ENCODE measurements at places on chromosomes 7 and 10.

- peak; percentile 48 for DNase-seq
Measured at GRCh38 chr10:15068802-15069201, 19.8 kb downstream of the ACBD7 start.

GRCh38 chr10:22681783-22682183 lies 32.6 kb downstream of the PIP4K2A start:
- peak; percentile 74 for DNase-seq

DNA sequence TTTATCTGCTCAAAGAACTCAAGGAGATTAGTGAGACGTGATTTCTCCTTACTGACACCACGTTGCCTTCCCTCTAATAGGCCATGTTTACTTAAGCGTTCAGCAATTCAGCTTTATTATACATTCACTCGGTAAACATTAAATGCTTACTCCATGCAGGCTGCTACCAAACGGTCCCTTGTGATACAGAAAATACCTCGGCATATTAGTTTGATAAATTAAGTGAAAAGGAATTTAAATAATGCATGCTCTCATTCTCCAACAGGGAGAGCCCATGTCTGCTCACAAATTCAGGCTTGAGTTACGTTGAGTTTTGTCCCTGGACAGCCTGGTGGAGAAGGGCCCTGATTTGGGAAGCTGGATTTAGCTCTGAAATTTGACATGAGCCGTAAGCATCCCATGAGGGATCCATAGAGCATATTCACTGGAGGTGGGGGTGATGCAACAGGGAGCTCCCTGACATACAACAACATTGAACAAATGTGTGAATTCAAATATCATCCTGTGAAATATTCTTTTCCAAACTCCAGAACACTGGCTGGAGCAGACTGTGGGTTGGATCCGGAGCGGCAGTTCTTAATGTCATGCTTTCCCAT lies 86.3 kb downstream of the TBXAS1 start:
- no peak for DNase-seq

DNA sequence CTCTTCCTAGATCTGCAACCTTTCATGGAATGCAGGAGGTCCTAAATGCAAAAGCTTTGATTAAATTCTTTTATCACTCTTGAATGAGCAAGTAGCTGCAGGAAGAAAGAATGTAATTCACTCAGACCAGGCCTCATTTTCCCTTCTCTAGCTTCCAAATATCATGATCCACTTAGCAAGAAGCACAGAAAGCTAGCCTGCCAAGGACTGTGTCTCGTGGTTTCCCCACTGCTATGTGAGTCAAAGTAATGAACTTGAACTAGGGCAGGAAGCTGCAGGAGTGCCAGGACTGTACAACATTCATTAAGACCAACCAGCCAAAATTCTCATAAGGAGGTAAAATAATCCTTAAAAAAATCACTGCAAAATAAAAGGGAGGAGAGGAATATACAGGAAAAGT lies 379.2 kb downstream of the CALN1 start:
- no peak for DNase-seq

- DNase-seq = peak; percentile 61
Measured at GRCh38 chr7:28688651-28689050, 269.5 kb downstream of the TRIL start.

DNA sequence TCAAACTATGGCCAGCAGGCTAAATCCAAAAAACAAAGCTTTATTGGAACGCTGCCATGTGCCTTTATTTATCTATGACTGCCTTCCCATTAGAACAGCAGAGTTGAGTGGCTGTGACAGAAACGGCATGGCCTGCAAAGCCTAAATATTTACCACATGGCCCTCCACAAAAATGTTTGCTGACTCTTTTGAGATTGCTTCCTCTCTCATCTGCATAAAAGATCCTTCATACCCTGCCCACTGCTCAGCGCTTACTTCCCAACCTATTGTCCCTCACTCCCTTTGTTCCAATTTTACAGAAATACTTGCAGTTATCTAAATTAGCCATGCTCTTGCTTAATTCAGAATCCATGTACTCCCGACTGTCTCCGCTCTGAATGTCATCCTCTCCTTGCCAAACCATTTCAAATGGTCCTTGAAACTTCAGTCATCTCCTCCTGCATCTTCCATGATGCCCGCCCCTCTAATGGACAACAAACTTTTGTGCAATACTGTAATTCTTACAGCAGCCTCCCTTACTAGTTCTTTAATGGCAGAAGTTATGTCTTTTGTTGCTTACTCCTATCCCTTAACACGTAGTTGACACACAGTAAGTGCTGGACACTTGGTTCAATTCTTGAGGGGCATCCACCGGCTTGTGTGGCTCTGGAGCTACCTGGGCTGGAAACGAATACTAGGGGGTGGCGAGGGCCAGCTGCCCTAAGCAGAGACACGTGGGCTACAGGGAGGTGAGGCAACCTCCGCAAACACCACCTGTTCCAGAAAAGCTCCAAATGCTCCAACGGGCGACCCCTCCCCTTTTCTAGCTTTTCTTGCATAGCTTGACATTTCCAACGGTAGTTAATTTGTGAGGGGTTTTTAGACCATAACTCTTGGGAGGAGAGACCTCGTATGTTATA lies 832 bp downstream of the XRCC2 start:
- DNase-seq = no peak

- DNase-seq = peak; percentile 81
Measured at GRCh38 chr7:17090751-17091150, 207.7 kb upstream of the AHR start.

DNA sequence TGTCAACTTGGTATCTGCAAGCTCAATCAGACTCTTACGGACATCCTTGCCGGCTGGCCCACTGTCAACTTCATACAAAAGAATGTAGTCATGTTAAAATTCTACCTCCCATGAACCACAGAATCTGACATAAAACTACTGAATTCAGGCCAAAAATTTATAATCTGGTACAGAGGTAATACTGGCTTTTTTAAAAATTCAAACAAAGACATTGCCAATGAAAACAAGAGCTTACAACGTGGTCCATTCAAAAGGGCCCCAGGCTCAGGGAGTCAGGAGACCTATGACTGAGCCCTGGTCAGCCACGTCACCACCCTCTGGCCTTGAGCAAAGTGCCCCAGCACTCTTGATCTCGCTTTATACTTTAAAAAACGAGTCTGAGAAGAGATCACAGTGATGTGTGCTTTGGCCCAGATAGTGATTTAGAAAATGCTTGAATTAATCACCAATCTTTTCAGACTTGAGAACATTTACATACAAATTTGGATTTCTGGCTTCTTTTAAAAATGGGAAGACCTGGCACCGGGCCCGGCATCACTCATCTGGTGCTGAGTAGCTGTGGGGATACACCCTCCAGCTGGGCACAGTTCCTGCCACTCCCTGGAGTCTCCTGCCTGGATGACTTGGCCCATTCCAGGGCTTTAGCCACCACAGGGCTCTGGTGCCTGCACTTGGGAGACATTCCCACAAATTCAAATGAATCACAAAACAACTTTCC lies 94.1 kb downstream of the PIP4K2A start:
- DNase-seq = peak; percentile 93

- no peak for DNase-seq
Measured at GRCh38 chr7:83149466-83149865, 13.2 kb downstream of the PCLO start.

- no peak for DNase-seq
Measured at GRCh38 chr10:103658049-103658577, 164.6 kb downstream of the NEURL1 start.

DNA sequence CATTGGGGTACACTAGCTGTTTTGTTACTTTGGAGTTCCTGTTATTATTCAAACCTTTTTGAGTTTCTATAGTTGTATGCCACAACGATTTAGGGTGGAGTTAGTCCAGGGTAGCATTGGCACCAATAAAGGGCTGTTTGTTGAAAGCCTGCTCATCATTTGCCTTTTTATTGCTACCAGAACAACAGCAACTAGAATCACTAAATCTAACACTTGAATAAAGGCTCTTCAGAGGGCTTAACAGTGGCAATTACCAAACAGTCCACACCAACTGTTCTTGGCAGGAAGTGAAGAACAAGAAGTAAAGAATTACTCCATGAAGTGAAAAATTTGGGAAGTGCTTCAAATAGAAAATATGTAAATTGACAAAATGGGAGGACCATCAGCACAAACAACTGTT lies 621.4 kb downstream of the PHTF2 start:
- DNase-seq = no peak

DNA sequence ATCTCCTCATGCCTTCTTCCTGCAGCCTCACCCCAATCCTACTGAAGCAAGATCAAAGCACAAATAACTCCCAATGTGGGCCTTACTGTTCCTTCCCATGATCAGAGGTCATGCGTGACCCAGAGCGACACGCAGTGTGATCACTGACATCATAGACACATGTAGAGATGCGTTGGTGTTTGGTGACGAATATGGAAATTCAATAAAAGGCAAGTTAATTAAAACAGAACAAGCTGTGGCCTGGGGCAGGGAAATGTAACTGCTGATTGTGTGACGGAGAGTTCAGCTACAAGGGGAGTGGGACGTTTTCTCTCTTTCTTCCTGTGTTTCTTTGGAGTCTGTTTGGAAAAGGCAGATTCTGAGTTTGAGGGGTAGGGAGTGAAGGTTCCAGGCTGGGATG lies 34.8 kb upstream of the CARD11 start:
- no peak for DNase-seq

GRCh38 chr7:1853986-1854865 lies 184.1 kb downstream of the ELFN1 start:
- DNase-seq = no peak

DNA sequence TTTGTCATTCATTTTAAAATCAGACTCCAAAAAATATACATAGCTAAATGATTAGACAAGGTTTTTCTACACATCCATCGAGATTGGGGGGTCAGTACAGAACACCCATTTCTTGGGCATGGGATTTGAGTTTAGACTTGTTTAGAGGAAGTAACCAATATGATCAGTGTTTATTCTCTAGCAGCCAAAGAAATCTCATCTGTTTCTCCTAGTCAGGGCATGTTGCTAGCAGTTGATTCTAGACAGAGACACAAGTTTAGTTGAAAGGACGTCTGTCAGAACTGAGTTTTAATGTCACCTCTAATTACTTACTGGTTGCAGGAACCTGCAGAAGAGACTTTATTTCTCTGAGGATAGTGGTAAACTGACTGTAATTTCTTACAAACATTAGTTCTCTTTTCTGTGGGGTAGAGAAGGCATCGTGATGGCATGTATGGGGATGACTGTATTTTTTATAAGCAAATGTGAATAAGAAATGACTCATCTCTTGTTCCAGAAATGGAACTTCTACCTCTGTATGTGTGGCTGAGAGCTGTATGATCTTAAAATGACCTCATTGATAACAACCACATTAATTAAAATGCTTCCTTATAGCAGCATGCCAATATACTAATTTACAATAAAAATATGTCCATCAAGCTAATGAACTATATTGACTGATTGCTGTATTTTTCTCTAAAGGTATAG lies 30.6 kb upstream of the RHOBTB1 start:
- DNase-seq = no peak

- no peak for DNase-seq
Measured at GRCh38 chr10:103049237-103049636, 131.1 kb downstream of the CNNM2 start.

DNA sequence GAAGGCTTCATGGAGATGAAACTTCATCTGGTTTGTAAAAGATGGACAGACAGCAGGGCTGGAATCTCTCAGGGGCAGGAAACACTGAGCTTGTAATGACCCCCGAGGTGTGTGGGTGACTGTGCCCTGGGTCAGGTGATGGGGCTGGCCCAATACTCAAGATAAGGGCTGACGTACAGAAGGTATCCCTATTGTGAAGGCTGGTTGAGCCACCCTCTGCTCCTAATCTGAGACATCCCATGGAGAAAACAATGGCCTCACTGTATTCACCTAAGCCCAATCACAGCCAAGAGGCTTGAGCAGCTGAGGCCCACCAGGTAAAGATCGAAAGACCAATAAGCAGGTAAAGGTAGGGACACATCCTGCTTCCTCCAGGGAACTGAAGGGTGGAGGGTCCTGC lies 34.8 kb upstream of the NUB1 start:
- DNase-seq = no peak

- DNase-seq = no peak
Measured at GRCh38 chr7:151035026-151035717, 6.9 kb downstream of the ABCB8 start.

DNA sequence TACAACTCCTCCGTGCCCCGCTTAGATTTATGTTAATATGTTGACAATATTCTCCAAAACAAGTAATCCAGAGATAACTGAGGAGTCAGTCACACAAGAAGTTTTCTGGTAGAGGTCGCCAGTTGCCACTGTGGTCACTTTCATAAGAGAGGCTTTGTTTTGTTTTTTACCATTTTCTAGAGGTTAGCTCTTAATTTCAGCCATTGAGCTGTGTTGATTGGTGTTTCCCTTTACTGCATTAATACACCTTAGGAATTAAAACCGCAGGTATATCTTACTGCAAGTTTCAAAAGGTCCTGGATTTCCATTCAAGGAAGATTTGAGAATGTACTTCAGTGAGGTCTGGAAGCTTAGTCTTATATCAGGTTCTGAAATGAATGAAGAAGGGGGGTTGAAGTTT lies 3.5 kb downstream of the BMI1 start:
- DNase-seq = no peak

DNA sequence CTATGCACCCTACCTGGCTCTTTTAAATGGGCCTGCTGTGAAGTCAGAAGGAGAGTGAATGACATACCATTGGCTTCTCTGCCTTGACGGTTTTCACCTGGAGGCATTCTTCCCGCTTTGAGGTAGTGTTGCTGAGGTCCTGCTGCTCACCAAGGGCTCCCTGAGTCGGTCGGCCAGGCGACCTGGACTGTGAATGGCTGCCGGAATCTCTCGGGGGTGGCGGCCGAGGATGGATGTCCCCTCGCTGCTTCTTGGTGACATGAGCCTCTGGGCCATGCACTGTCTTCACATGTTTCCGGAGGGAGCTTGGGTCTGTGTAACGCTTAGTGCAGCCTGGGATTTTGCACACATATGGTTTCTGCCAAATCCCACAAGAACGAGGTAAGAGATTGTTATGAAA lies 264.7 kb downstream of the GLI3 start:
- DNase-seq = no peak

- peak; percentile 66 for DNase-seq
Measured at GRCh38 chr7:129494041-129494440, 8.3 kb upstream of the SMKR1 start.

DNA sequence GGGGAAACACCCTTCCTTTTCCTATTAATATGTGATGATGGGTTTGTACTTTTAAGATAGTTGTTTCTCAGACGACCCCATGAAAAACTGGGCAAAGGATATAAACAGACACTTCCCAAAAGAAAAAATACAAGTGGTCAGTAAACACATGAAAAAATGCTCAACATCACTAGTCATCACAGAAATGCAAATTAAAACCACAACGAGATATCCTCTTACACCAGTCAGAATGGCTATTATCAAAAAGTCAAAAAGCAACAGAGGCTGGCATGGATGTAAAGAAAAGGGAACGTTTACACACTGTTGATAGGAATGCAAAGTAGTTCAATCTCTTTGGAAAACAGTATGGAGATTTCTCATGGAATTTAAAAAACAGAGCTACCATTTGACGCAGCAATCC lies 111.4 kb upstream of the ZEB1 start:
- DNase-seq = no peak

- DNase-seq = no peak
Measured at GRCh38 chr7:24169077-24169624, 114.8 kb upstream of the NPY start.

DNA sequence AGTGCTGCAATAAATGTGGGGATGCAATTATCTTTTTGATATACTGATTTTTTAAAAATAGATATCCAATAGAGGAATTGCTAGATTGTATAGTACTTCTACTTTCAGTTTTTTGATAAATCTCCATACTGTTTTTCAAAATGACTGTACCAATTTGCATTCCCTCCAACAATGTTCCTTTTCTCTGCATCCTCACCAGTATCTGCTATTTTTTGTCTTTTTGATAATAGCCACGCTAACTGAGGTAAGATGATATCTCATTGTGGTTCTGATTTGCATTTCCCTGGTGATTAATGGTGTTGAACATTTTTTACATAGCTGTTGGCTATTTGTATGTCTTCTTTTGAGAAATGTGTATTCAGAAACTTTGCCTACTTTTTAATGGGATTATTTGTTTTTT lies 217.7 kb upstream of the MTPN start:
- DNase-seq = no peak

Measured in AG08395 (cell line).